ENCODE measurements at places on chromosomes 1 and 21.
A peak's percentile ranks its signal among the peaks of the same experiment; 100 is the strongest.

DNA sequence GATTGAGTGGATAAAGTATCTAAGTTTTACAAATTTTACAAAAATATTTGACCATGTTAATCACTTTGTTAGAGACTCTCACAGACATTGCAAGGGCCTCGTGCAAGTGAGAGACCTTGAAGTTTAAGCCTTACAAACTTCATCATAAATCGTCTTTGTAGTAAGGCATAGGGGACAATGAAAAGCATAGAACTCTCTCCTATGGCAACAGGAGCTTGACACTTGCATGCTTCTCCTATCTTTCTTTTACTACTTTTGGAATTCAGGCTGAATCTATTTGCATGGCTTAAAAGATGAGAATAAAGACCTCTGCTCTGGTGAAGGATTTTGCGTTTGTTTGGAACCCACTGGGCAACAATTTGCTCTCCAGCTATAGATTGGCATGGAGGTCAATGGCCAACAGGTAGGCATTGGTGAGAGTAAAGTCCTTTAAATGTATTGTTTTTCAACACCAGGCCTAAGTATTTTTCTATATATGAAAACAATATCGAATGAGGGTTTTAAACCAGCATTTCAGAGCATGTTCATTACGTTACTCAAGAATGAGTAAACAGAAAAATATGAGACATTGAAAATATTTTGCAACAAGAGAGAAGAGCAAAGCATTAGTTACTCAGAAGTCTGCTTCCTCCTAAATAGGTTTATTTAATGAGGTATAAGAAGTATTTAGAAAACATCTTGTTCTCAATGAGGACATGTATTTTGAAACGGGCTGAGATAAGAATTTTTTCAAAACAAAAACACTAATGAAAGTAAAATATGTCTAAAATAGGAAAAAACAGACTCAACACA, 192.2 kb downstream of the TGFB2 start:
- no peaks in the 10 kb centered on the region for H3K27me3 ChIP-seq
- H3K36me3 ChIP-seq, result no peaks in the 10 kb centered on the region
- no peak overlapping the region for H3K4me3 ChIP-seq
- H3K4me1 ChIP-seq, result peaks cover 12% of the 10 kb centered on the region

DNA sequence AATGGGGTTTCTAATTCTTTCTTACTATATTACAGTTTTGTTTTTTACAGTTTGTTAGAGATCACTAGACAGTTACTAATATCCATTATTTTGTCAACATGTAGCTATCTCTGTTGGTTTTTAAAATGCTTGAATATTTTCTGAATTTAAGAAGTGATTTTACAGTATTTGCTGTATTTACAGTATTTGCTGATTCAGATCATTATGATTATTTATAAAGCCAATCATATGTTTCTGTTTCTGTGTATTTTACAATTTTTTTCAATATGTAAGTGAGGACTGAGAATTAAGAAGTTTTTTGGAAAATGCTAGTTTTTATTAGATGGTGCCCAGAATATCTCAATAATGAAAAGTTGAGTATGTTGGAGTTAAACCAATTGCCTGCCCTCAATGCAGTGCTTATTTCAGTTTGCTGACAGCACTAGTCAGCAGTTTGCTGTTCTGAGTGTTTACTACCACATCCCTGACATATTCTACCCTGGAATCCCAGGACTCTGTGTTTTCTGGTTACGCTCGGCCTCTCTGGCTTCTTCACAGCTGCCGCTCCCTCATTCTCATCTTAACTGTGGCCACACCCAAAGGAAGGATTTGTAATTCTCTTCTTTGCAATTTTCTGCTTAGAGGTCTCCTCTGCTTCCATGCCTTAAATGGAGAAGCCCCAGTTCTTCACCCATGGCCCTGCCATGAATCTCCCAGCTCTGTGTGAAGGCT, 68.0 kb upstream of the BACH1 start:
- H3K4me1 ChIP-seq, result peaks cover 6% of the 10 kb centered on the region
- no peak overlapping the region for H3K4me3 ChIP-seq
- H3K27me3 ChIP-seq, result no peaks in the 10 kb centered on the region
- no peak for DNase-seq
- no peak overlapping the region for H3K27ac ChIP-seq

DNA sequence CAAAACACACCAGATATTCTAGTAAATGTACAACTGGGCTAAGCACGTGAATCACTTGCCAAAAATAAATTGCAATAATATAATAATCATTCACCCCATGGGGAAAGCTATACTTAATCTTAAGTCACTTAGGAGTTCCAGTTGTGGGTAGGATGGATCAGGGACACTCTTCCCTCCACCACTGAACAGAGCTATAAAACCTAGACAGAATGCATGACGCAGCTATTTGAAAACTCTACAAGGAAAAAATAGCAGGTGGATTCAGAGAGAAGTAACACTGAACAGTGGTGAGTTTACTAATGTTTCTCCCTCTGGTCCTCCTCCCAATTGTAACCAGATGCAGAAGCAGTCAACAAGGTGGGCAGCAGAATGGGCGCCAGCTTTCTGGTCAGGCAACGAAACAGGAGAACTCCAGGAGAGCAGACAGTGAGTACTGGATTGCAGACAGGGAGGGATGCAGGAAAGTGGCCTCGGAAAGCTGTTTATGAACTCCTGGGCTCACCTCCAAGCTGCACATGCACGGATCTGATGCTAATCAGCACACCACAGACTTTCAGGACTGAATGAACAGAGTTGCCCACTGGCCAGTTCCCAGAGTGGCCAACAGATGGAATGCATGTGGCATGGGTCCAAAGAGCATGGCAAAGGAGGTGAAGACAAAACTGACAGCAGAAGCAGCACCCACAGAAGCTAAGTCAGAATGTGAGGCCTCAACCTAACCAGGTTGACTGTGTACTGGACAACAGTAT, 41.4 kb downstream of the TARBP1 start:
- H3K36me3 ChIP-seq, result peaks cover 55% of the 10 kb centered on the region
- H3K27me3 ChIP-seq, result no peaks in the 10 kb centered on the region
- H3K4me3 ChIP-seq, result no peak overlapping the region

DNA sequence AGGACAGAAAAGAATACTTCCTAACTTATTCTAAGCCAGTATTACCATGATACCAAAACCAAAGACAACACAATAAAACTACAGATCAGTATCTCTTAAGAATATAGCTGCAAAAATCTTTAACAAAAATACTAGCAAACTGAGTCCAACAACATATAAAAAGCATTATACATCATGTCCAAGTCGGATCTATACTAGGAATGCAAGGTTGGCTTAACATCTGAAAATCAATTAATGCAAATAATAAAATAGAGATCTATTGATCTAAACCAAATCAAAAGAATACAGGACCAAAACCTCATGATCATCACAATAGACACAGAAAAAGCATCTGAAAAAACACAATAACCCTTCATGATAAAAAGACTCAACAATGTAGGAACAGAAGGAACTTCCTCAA, 18.9 kb downstream of the TAF1A start:
- H3K36me3 ChIP-seq, result peaks cover 74% of the 10 kb centered on the region
- H3K4me1 ChIP-seq, result no peaks in the 10 kb centered on the region
- no peak overlapping the region for H3K4me3 ChIP-seq
- no peaks in the 10 kb centered on the region for H3K27me3 ChIP-seq
- no peak for DNase-seq

GRCh38 chr1:167936068-167936929, at the start of gene DCAF6:
Gene DCAF6 (plus strand): TSS chr1:167936683. CDS start chr1:167936912, 229 bp downstream.
- H3K27ac ChIP-seq, result peak within 1 kb of the TSS; percentile 100
- H3K36me3 ChIP-seq, result no peaks in the 10 kb centered on the region
- peak; percentile 95 for DNase-seq
- peak within 1 kb of the TSS; percentile 81 for H3K4me3 ChIP-seq
- no peaks in the 10 kb centered on the region for H3K27me3 ChIP-seq

GRCh38 chr1:8094481-8095241, 68.6 kb upstream of the ERRFI1 start:
- H3K4me1 ChIP-seq, result peaks cover 53% of the 10 kb centered on the region
- no peak overlapping the region for H3K27ac ChIP-seq
- DNase-seq, result no peak
- H3K36me3 ChIP-seq, result peaks cover 3% of the 10 kb centered on the region

DNA sequence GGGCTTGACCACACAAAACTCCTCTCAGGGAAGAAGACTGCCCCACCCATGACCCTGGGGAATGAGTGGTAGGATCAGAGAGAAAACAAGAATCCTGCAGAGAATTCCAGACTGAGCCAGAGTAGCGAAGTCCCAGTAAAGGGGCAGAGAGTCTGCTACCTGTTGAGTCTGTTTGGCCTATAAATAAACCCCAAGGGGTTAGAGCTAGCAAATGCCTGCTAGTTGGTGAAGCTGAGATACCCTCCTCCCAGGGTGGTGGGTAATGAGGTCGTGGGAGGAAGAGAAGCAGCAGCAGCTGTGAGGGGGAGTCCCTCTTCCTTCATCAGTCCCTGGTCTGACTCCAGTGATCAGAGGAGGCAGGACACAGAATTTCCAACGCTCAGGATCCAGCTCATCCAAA, 2.5 kb downstream of the TRAF3IP3 start:
- peaks cover 24% of the 10 kb centered on the region for H3K27me3 ChIP-seq
- H3K27ac ChIP-seq, result no peak overlapping the region
- H3K4me1 ChIP-seq, result no peaks in the 10 kb centered on the region
- H3K4me3 ChIP-seq, result no peak overlapping the region
- DNase-seq, result no peak

DNA sequence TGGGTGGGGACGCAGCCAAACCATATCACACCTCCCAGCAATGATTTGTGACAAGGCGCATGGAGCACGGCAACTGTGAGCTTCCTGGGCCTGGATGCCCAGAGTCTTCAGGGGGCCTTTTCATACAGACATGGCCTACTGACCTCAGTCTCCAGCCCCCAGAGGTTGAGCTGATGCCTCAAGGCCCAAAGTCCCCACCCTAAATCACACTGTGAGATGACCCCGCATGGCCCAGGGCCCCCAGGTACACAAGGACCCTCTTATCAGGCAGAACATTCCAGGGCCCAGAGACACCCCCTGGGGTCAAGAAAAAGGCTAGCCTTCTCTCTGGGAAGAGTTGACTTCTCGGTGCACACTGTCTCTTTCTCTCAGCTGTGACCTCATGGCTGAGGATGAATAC, 179.7 kb upstream of the C1orf174 start:
- DNase-seq, result no peak
- H3K36me3 ChIP-seq, result no peaks in the 10 kb centered on the region
- H3K4me1 ChIP-seq, result no peaks in the 10 kb centered on the region
- H3K27me3 ChIP-seq, result peaks cover 22% of the 10 kb centered on the region

DNA sequence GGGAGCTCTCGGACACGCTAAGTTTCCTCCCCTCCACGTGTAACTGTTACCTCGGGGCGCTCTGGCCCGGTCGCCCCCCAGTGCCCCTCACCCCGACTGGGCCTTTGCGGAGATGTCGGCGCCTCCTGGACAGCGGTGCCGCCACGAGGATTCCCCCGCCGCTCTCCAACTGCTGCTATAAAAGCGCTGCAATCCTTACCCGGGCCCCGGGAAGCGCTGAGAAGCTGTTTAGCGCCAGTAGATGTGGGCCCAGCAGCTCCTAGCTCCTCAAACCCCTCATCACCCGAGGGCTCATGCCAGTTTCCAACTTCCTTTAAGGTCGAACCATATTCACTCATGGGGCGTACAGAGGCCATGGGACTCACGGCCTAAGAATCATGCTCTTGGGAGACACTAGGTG, 361 bp upstream of the LMX1A start:
- no peaks in the 10 kb centered on the region for H3K36me3 ChIP-seq
- no peak for DNase-seq
- peaks cover 23% of the 10 kb centered on the region for H3K4me1 ChIP-seq
- peak overlapping the region; percentile 46 for H3K4me3 ChIP-seq
- peaks cover 99% of the 10 kb centered on the region for H3K27me3 ChIP-seq

DNA sequence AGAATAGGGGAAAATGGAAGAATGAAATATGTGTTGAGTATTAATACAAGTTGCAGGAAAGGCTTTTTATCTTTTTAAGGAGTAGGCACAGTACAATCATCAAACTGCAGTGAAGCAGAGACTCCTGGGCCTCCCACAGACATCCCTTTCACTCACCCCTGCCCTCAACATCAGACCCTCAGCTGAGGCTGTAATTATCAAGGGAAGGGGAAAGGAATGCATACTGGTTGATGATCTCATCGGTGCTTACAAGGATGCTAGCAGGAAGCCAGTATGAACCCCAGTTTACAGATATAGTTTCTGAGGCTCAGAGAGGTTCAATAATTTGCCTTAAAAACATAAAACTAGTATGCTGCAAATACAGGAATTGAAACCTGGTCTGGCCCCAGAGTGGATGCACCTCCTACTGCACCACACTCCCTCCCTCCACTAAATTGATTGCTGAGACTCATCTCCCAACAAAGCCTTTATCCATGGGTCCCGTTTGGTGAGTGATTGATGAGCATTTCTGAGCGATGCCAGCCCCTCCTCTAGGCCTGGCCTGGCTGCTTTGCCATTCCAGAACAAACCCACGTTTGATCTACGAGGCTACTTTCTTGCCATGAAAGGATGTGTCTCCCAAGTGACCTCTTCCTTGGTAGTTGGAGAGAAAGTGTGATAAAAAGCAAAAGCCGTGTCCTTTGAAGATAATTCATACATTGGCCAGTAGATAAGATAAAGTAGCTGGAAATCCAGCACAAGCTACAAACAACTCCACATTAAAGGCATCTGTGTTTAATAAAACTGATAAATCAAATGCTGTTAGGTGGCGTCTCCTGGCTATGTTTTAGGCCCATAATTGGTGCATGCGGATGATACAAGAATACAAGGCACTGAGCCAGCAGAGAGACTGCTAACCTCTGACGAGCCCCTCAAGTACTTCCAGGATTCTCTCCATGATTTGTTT, 233.9 kb upstream of the CAMK1G start:
- no peaks in the 10 kb centered on the region for H3K36me3 ChIP-seq
- H3K4me3 ChIP-seq, result no peak overlapping the region
- H3K27me3 ChIP-seq, result peaks cover 3% of the 10 kb centered on the region
- peaks cover 68% of the 10 kb centered on the region for H3K4me1 ChIP-seq

DNA sequence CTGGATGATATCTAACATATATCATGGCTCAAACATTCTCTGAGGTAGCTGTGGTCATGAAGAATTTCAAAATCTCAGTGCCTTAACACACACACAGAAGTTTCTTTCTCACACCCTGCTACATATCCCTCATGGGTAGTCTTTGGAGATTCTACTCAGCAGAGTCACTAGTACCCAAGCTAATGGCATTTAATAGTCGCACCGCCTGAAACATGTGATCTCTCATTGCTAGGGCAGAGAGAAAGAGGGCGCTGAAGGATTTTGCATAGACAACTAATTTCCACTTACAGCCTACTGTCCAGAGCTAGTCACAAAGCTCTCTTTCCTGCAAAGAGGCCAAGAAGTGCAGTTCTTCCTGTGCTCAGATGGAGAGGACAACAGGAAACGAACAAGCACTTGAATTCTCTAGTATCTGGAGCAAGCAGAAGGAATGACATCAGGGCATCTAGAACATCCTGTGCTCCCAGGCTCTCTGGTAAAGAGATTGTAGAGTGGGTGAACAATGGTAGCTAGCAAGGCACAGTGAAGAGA, 183.4 kb upstream of the PTBP2 start:
- no peak overlapping the region for H3K4me3 ChIP-seq
- peak overlapping the region; percentile 78 for H3K27ac ChIP-seq
- H3K36me3 ChIP-seq, result no peaks in the 10 kb centered on the region
- DNase-seq, result no peak
- H3K27me3 ChIP-seq, result no peaks in the 10 kb centered on the region

GRCh38 chr1:167270349-167271092, 49.8 kb downstream of the POU2F1 start:
- no peaks in the 10 kb centered on the region for H3K36me3 ChIP-seq
- H3K4me1 ChIP-seq, result peaks cover 42% of the 10 kb centered on the region
- no peak for DNase-seq
- H3K4me3 ChIP-seq, result no peak overlapping the region

GRCh38 chr1:182367926-182368325, 23.7 kb downstream of the GLUL start:
- no peaks in the 10 kb centered on the region for H3K4me1 ChIP-seq
- H3K27me3 ChIP-seq, result peaks cover 7% of the 10 kb centered on the region

- peaks cover 4% of the 10 kb centered on the region for H3K36me3 ChIP-seq
- H3K4me1 ChIP-seq, result peaks cover 10% of the 10 kb centered on the region
- no peak overlapping the region for H3K27ac ChIP-seq
- peaks cover 16% of the 10 kb centered on the region for H3K27me3 ChIP-seq
- no peak overlapping the region for H3K4me3 ChIP-seq
- no peak for DNase-seq
Measured at GRCh38 chr1:10634428-10635084, 159.8 kb downstream of the PEX14 start.
